Activated CD8-positive, alpha-beta memory T cell treated with anti-CD3 and anti-CD28 coated beads for 1 hour (primary cell): ENCODE measurements at places on chromosomes 4 and X.

- DNase-seq = peak; percentile 11
Measured at GRCh38 chr4:39446842-39447573, 11.7 kb downstream of the RPL9 start.

GRCh38 chrX:41127477-41128192 lies 42.4 kb downstream of the USP9X start:
- no peak for DNase-seq

DNA sequence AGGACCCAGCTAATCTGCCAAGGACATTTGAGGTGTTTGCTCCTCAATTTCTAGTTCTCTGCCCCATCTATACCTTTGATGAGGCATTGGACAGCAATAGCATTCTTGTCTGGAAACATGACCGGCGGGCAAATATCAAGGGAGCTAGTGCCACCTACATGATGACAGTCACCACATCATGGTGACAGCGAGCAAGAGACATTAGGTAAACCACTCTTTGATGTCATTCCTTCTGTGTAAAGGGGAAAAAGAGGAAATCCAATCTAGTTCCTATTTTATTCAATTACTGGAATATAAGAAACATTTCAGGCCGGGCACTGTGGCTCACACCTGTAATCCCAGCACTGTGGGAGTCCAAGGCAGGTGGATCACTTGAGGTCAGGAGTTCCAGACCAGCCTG lies 20.7 kb upstream of the IL13RA1 start:
- no peak for DNase-seq

DNA sequence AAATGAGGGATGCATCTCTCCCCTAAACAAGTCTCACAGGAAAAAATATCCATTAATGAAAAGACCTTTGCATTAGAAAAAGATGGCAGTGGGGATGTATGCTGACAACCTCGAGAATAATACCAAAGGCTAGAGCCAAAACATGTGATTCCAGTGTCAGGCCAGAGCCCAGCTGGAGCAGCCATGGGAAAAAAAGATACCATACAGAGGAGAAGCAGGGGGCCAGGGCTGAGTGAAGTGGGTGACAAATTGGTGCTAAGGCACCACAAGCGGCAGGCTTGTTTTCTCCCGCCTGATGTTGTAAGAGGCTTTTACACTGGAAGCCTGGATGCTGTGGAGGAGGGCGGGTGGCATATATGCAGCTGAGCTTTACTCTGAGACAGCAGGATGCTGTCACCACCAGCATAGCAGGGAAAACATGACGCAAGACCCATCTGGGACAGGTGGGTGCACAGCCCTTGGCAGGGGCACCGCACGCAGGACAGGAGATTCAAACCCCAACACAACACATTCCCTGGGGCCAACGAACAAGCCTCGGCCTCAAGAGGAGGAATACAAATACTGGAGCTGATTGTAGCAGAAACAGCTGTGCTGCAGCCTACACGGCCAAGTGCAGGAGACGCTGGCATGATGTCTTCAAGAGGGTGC lies 91.9 kb downstream of the TSPAN5 start:
- no peak for DNase-seq

- no peak for DNase-seq
Measured at GRCh38 chr4:67452100-67452845, 93.0 kb downstream of the CENPC start.

- no peak for DNase-seq
Measured at GRCh38 chrX:77900688-77901087, 1.4 kb downstream of the COX7B start.

DNA sequence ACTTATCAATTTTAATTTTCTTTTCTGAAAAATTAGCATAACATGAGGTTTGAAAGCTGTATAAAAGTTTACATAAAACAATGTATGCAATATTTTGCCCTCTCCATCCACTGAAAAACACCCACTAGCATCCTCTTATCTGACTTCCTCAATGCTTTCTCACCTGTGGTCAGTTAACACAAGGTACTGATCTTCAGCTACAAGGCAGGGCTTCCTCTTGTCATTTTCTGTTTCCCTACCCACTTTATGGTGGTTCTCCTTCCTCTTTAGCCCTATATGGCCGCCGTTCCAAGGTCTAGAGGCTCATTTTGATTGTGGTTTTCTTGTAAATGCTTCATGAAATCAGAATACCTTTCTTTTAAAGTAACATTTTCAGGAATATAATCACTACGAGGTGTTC lies 618.6 kb upstream of the CPEB2 start:
- DNase-seq = no peak

DNA sequence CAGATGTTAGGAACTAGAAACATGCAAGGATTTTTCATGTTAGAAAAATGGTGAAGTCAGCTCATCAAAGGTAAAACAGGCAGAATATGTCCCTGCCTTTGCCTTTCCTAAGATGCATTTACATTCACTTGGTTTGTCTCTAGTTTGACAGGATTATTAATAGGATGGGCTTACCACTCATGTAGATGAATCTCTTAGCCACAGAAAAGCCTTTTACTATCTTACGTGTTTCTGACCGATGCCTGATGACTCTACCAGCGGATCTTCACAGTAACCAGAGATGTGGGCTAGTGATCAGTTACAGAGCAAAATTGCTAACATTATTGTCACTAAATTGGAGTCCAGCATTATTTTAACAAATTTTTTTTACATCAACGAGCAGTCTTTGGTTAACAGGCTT lies 187.6 kb downstream of the MAML3 start:
- DNase-seq = no peak

GRCh38 chrX:27633328-27633727 lies 43.2 kb downstream of the DCAF8L2 start:
- DNase-seq = no peak

GRCh38 chr4:53015681-53016080 lies 153.6 kb downstream of the RASL11B start:
- DNase-seq = no peak

DNA sequence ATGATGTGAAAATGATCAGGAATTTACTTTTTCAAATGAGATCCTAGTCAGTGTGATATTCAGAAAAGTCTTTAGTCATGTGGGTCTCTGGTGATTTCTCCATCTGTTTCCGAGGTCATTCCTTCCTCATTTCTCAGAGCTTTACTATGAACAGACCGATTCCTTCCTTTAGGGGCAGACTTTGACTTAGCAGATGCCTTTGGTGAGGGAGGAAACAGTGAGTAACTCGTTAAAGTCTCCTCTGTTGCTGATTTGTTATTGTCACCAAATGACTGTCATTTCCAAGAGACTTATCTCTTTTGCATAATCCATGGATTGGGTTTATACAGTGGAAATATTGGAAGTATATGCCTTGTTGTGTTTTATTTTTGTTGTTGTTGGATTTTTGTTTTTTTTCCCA lies 76.2 kb upstream of the CD99 start:
- DNase-seq = no peak

- DNase-seq = no peak
Measured at GRCh38 chr4:8779490-8779932, 92.1 kb downstream of the HMX1 start.

DNA sequence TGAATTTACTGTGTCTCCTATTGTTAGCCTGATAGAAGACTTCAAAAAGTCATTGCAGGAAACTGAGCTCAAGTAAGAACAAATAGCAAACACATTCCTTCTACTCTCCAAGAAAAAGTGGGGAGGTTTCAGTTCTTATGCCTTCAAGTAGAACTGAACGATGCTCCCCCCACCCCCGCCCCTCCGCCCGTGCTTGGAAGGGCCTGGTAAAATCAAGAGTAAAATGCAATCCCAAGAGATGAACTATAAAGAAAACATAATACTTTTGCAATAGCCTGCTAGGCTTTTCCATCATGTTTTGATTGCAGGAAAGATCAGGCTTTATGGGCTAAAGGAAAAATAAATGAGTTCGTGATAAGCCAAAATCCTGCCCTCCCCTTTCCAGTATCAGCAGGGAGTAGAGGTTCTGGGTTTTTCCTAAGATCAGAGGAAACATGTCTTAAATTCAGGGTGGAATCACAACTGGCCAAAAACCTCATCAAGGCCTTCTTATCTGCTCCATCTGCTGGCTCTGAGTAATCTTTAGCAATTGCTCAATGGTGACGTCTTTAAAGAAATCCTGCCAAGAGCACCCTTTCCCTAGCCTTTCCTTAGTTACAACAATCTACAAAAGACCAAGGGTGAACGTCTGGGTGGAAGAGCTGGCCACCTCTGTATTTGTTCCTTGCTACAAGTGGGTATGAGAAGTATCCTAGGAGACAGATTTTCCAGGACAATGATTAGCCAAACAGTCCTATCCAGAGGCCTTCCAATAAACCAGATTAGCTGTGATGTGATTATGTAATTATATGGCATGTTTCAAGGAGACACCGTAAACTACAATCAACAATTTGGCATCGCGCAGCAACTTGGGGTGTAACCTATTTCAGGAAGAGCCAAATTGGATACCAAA lies 66.3 kb upstream of the FAM9C start:
- no peak for DNase-seq

DNA sequence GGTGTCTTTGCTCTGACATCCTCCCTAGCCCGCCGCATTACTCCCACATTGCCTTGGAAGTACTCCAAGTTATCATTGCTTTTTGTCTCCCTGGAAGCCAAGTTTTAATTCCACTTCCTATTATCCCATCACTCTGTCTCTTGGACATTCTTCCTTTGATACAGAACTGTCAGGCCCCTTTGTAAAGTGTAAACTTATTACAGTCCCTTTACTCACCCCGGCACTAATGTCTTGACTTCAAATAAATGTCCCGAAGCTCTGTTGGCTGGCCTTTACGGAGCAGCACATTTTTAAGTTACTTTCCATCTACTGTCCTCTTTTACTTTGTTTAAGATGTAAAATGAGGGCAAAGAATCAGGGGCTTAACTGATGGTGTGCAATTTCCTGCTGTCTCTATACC lies 223.5 kb upstream of the IGFBP7 start:
- no peak for DNase-seq
